ENCODE measurements at places on chromosomes 6 and 20.

DNA sequence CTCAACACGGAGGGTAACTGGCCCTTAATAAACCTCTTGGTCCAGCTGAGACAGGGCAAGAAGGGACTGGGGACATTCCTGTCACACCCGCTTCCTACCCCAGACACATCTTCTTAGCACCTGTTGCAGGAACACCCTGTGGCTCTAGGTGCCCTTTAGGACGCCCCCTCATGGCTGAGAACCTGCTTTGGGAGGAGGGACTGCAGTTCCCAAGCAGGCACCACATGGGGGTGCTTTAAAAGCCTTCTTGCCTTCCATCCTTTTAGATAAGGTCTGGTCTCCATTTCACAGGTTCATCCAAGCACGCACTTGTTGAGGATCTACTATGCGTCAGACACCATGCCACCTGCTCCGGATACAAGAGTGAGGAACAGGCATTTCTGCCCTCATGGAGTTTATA lies 26.6 kb downstream of the NSFL1C start:
- DNase-seq: peak; percentile 15

DNA sequence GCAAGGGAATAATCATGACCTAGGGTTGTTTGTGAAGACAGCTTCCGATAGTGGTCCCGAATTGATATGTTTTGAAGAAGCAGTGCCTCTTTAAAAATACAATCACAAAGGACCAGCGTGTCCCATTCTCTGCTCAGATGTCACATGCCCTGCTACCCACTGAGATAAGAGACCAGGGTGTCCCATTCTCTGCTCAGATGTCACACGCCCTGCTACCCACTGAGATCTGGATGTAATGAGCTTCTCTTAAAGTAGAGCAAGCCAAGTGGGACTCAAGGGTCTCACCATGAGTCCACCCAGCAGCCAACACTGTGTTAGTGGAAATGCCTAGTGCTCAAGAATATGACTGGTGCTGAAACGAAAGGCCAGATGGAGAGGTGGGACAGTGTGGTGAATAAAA lies 22.2 kb downstream of the RIN2 start:
- no peak for DNase-seq

DNA sequence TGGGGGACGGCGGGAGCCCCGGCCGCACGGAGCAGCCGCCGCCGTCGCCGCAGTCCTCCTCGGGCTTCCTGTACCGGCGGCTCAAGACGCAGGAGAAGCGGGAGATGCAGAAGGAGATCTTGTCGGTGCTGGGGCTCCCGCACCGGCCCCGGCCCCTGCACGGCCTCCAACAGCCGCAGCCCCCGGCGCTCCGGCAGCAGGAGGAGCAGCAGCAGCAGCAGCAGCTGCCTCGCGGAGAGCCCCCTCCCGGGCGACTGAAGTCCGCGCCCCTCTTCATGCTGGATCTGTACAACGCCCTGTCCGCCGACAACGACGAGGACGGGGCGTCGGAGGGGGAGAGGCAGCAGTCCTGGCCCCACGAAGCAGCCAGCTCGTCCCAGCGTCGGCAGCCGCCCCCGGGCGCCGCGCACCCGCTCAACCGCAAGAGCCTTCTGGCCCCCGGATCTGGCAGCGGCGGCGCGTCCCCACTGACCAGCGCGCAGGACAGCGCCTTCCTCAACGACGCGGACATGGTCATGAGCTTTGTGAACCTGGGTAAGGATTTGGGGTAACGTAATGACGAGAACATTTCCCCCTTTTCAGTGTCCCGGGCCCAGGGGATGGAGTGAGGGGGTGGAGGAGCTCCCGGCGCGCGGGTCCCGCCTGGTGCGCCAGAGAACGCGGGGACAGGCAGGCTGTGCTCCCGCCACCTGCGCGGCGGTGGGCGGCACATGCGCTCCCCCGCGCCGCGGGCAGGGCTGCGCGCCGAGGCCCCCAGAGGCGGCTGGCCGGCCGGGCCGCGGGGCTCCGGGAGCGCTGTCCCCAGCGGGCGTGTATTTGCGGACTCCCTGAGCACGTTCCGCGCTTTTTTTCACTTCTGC lies 1.4 kb downstream of the BMP6 start:
- no peak for DNase-seq

DNA sequence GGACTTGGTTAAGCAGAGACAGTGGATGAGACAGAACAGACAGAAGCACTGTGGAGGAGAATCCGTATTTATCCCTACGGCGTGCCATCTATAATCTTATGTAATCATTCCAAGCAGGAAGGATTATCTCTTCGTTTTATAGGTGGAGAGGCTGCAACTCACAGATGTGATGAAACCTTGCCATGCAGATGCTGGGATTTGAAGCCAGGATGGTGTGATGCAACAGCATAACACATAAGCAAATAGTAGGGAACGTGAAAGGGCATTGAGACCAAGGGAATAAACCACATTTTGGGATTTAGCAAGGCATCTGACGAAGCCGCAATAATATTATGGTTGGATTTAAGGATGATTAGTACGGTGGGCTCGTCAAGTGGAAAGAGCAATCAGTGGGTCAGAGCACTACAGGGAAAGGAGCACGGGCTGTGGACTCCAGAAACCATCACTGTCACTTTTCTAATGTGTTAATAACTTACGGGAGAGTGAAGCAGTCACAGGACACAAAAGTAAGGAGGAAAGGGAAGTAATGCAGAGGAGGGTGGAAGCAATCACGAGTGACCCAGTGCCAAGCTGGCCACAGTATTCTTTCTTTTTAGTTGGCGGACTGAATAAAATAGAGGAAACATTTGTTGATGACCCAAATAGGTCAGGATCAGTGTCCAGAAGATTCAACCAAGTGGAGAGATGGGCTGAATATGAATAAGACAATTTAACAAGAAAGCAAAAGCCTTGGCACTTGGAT lies 119.6 kb upstream of the EDN1 start:
- DNase-seq: no peak

- DNase-seq: peak; percentile 68
Measured at GRCh38 chr20:38460040-38460623, 12.5 kb upstream of the RALGAPB start.

GRCh38 chr20:49503176-49503575 lies 20.7 kb upstream of the KCNB1 start:
- no peak for DNase-seq

GRCh38 chr6:13372076-13372475 lies 43.7 kb upstream of the TBC1D7 start:
- DNase-seq: no peak

DNA sequence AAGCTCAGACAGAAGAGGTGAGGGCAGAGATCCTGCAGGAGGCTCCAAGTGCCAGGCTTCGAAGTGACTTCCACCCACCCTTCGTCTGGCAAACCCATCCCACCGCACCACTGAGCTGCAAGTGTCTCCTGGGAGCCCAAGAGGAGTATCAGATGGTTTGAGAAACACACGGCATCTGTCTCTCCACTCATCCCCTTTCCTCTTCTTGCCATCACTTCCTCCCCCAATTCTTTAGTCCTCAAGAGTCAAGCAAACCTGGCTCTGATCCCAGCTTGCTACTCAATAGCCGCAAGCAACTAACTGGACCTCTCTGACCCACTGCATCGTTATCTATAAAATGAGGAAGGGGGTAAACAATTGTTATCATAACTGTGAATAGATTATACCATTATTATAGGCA lies 142.1 kb downstream of the BMP7 start:
- no peak for DNase-seq

DNA sequence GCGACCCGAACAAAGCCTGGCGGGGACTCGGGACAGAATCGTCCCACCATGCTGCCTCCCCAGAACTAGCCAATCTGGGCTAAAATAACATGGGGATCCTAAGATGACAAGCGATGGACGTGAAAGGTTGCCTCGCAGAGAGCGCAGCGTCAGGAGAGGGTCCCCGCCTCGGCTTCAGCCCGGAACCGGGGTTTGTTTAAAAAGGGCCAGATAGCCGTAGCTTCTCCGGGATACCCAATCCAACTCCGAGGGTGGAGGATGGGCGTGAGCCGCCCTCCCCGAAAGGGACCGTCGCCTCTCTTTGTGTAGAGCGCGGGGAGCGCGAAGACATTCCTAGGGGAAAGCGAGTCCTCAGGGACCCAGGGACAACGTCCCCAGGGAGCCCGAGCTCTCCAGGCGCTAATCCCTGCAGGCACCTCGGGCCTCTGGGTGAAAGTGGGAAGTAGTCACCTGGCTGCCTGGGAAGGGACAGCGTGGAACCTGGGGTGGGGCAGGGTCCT lies 643 bp downstream of the CD24 start:
- no peak for DNase-seq

DNA sequence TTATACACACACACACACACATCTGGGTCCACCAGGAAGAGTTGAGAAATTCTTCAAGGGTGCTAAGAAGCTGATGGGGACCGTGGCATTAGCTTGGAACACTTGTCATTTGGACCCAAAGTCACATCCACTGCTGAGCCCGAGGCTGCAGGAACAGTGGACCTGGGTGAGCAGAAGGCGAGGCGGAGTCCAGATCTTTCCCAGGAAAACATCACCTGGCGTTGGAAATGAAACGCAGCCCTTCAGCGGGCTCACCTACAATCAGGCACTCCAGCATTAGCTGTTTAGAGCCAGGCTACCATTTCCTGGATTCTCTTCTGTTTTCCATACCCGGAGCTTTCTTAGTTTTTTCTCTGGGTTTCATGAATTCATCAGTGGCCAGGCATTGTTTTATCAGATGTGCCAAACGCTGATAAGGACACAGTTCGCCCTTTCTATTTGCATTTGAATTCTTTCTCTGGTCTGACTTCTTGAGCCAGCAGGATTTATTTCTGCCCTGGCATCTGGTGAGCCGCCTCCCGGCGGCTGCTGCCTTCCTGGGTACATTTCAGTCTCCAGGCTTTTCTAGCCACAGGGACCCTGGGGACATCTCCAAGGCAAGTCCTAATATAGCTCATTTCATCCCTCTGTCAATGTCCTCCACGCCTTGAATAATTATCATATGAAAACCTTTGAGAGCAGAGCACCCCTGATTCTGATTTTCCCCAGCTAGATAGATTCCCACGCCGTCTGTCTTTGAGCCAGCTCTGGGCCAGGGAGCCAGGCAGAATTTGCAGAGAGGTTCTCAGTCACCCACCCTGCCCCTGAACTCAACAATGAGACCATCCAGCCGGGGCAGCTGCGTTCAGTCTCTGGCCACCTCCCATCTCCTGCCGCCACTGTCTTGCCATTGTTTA lies 170.9 kb downstream of the TTLL2 start:
- DNase-seq: peak; percentile 5

DNA sequence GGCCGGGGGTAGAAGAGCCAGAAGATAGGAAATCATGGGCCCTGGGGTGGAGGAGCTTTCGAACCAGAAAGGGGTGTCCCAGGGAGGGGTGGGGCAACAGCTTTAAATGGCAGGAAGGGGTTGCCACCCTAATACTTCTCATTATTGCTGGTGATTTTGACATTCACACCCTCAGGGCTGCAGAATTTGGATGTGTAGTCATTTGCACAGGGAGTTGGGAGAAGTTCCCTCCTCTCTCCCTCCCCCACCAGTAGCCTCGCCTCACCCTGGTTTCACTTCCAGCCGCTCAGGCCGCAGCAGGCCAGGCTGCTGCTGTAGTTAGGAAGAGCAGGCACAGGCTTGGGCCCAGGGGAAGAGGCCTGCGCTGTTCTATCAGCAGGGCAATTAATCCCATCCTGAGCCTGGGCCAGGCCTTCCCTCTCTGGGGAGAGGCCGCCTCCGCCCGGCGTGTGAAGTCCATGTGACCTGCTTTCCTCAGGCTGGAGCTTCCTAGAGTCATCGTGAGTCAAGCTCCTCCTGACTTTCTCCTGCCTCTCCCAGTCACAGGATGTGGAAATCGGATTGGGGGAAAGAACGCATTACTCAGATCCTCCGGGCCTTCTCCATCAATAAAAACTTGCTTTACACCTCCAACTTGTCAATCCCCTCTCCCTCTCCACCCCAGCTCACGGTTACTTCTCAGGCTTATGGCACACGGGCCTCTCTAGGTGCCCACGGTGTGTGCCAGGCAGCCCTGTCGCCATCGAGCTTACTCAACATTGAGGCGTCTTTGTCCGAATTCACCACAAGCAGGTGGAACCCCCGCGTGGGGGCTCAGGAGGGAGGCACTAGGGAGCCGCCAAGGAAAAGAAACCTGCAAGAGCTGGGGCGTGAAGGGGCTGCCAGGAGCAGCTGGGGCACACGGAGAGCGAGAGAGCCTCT lies 7.8 kb downstream of the ADTRP start:
- DNase-seq: peak; percentile 99

GRCh38 chr20:12729326-12729725 lies 279.4 kb upstream of the SPTLC3 start:
- DNase-seq: no peak

GRCh38 chr6:157579467-157580031 lies 198.6 kb downstream of the ZDHHC14 start:
- DNase-seq: no peak

DNA sequence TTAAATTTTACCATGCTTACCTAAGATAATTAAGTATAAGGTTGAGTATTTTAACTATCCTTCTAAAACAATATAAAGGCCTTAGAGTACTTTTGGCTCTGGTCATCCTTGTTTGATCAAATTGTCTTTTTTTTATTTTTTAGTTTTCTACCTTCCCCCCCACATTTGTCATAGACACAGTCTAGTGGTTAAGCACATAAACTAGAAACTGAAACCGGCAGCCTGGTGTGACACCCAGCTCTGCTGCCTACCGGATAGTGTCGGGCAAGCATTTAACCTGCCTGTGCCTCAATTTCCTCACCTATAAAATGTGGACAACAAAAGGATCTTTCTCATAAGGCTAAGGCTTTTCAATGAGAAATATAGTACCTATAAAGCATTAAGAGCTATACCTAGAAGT lies 21.6 kb upstream of the TULP4 start:
- no peak for DNase-seq

DNA sequence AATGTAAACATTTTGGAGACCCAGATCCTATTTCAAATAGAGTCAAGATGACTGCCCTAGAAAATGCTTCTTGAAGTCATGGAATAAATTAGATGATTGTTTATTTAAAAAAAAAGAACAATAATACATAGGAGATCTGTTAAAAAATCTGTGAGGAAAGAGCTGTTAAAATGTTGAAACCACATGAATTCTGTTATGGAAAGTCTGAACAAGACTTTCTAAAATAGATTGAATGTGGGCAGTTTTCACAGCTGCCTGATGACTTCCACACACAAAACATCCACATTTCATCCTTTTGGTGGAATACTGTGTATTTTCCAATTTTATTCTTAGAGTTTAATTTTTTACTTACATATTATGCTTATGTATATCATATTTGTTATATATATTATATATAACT lies 186.1 kb downstream of the LAMA2 start:
- DNase-seq: peak; percentile 5

- no peak for DNase-seq
Measured at GRCh38 chr6:41252401-41253169, 24.4 kb downstream of the TREML4 start.

GRCh38 chr20:63703471-63703975 lies 4.3 kb downstream of the ARFRP1 start:
- DNase-seq: no peak

DNA sequence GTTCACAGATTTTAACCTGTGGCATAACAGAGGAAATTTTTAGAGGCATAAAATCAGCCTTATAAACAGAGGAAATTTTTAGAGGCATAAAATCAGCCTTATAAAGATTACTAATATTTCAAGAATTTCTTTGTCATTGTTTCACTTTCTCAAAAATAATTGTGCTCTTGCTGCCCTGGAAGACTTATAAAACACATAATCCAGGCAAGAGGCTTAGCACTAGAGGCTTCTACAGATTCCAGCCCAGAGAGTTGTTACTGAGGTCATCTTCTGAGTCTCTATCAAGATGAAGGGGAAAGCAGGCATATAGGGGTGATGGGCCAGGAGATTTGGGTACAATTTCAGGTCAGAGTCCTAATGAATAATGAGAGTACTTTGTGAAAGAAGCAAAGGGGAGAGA lies 85.7 kb downstream of the RFPL4B start:
- DNase-seq: peak; percentile 9

All from fibroblast of skin of scalp (primary cell).